Activated T-helper 1 cell treated with anti-CD3 and anti-CD28 coated beads, Interleukin-2, amount 50 U/mL, for 16 hours (primary cell): ENCODE measurements at places on chromosomes 1 and 21.

DNA sequence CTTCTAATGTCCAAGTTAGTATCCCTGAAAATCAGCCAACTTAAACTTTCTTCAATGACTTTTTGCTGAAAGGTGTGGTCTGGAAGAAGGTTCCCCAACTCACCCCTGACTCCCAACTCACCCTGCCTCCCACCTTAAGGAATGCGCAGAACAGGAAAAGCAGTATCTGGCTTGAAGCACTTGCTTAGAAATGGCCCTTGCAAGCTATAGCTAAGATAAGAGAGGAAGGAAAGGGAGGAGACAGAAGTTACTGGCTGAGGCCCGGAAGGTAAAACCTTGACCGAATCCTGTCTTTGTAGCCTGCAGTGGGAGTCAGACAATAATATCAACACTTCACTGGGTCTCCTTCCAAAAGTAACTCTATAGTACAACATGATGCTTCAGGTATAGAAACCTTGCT lies 2.9 kb downstream of the CYYR1 start:
- DNase-seq, result no peak

GRCh38 chr1:103937763-103938357 lies 188.2 kb downstream of the AMY1C start:
- no peak for DNase-seq

GRCh38 chr1:27686223-27686990 lies 14.4 kb upstream of the IFI6 start:
- no peak for DNase-seq

DNA sequence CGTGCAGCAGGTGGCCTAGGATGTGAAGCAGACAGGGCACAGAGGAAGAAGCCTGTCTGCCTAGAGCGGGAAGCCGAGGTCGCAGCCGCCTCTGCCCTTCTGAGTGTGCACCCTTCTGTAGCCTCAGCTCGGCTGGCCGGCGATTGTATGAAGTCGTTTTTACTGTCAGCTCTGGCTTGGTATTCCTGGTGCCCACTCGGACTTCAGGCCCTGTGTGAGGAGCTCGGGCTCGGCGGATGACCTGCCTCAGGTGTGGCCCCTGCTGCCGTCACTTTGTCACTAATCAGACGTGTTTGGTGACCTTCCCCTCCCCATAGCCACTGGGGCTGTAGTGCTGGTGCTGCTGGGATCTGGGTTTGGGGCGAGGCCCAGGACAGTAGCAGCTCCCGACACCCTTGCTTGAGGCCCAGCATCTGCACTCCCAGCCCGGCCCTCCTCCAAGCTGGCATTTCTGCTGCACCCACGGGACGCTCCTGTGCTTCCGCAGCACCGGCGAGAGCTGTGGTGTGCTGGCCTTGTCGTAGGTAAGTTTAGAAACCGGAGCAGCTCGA lies 18.1 kb downstream of the SLX9 start:
- DNase-seq, result no peak

DNA sequence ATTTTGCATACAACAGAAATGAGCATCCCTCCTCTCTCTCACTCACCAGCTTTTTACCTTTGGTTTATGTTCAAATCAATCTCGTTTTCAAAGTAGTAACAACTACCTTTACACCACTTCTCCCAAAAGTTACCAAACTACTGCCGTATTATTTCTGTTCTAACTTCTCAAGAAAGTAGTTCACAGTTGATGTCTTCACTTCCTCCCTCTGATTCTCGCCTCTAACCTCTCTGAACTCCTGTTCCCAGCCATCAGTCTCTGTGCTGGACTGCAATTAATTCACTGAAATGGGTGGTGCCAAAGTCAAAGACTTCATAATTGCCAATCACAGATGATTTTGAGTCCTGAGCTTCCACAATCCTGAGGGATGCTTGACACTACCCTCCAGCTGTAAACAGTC lies 54.0 kb downstream of the ZNF281 start:
- no peak for DNase-seq
